Naive thymus-derived CD8-positive, alpha-beta T cell (primary cell): ENCODE measurements at places on chromosomes 13 and 19.

DNA sequence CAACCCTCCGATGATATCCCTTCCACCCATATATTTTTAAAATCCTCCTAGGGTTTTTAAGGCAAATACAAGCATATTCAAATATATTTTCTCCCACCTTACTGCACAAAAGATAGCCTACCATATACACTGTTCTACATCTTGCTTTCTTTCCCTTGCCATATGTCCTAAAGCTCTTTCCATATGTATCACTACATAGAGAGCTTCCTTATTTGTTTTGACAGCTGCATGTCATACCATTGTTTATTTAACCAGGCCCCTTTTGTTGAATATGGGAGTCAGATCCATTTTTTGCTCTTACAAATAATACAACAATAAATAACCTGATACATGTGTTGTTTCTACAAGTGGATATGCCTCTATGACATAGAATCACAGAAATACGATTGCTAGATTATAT, 32.8 kb upstream of the WDFY2 start:
- no peak for DNase-seq

DNA sequence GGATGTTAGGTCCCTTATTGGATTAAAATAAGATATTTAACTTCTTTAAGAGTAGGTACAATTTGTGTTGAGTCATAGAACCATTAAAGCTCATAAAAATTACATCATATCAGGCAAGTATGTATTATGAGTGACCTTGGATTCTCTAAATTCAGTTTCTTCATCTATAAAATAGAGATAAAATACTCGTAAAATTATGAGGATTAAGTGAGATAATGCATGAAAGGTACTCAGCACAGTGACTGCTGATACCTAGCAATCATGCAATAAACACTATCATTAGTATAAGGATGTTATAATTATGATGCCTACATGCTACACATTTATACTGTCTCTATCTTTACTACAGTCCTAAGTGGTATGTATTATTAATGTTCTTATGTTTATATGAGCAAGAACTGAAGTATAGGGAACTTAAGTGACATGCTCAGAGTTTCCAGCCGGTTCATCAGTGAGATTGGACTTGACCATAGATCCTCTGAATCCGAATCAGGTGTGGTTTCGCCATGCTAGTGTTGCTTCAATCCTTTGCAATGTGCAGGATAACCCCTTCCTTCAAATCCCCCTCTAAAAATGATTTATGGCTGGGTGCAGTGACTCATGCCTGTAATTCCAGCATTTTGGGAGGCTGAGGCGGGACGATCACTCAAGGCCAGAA, 22.9 kb upstream of the FRY start:
- DNase-seq: no peak

- DNase-seq: no peak
Observed at GRCh38 chr19:47623151-47623920, 14.4 kb downstream of the BICRA start.

GRCh38 chr13:98454389-98454881, 122.5 kb downstream of the STK24 start:
- no peak for DNase-seq

DNA sequence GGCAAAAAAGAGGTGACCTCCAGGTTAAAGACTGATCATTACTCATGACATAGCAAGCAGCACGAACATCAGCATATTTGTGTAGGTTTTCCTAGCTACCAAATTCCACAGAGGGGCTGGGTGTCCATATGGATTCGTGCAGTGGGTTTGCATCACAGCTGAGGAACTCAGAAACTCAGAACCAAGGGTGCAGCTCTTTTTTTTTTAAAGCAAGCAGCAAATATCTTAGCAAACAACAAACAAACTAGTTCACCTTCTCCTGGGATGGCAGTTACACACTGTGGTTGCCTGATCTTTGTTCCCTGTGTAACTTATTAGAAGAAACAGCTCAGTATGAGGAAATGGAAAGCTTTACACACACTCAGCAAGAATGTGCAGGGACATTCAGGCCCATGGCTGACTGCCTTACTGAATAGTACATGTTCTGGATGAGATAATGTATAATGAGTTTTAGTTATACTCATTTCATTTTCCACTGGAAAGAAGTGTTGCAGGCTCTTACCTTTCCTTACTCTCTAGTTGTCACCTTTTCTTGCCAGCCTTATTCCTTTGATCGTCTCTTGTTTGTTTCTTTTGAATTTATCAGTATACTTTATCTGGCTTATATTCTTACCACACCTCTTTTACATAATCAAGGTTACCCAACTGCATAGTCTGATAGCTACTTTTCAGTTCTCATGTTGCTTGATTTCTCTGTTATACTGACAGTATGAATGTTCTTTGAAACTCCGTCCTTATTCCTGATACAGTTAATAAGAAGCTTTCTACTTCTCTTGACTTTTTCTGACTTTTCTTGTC, 4.3 kb downstream of the NDFIP2 start:
- DNase-seq: no peak

DNA sequence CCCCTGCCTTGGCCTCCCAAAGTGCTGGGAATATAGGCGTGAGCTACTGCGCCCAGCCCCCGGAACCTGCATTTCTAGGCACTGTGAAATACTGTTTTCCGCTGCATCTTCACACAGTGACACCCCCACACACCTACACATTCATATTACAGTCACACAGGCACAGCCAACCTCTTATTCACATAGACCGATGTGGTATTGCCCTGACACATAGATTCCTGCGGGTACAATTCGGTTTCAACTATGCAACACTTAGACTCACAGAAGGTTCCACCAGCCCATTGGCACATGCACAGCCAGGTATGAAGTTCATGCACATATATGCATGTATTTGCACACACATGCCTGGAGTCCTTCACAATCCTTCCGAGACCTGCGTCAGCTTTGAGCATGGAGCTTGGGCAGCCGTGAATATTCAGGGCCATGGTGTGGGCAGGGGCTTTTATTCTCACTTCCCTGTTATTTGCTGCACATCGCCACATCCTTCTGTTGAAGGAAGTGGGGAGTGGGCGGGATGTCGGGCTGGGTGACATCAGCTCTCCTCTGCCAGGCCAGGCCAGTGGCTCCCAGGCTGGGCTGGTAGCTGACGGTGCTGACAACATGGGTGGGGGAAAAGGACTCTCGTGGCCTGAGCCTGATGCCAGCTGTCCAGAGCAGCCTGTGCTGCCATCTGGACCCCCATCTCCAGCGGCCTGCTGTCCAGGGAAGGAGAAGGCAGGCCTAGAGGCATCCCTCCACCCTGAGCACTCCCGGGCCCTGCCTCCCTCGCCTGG, 5.4 kb upstream of the CDC37 start:
- DNase-seq: peak; percentile 39
